SW 1271 (cell line): ENCODE measurements at places on chromosomes 13 and 19.

- DNase-seq: no peak
Measured at GRCh38 chr13:41785402-41786172, 175.3 kb downstream of the VWA8 start.

GRCh38 chr13:20127562-20128458 is 33.0 kb downstream of the GJA3 start:
- peak; percentile 44 for DNase-seq

DNA sequence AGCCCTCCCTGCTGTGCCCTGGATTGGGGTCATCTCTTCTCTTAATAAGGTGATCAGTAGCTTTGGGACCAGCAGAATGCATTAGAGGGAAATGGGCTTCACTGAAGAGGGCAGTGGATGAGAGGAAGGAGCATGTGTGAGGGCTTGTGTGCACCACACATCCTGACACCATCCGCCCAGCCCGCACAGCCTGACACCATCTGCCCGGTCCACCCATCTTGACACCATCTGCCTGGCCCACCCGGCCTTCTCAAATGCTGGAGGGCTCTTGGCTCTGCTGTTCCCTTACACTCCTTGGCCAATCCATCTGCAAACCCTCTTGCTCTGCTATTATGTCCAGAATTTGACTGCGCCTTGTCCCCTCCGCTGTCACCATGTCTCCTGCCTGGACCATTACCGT is 41.8 kb downstream of the BICRA start:
- DNase-seq: no peak

DNA sequence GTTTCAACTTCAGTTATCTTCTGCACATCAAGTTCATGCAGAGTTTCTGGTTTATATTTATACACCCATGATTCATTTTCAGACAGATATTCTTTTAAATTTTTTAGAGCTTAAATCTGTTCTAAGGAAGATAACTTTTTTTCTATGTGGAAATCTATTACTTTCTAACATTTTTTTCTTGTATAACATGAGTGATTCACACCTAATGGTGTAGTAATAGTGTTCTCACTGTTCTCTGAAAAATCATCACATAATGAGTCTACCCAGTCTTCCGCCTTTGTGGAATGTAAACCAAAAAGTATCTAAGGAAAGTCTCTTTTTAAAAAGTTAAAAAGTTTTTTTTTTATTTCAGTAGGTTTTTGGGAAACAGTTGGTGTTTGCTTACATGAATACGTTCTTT is 70.8 kb downstream of the FNDC3A start:
- DNase-seq: no peak

GRCh38 chr19:49155005-49155819 is at the start of gene HRC:
TSS of gene HRC (minus strand) at chr19:49155396. CDS start at chr19:49155237, 159 bp downstream.
- DNase-seq: no peak

DNA sequence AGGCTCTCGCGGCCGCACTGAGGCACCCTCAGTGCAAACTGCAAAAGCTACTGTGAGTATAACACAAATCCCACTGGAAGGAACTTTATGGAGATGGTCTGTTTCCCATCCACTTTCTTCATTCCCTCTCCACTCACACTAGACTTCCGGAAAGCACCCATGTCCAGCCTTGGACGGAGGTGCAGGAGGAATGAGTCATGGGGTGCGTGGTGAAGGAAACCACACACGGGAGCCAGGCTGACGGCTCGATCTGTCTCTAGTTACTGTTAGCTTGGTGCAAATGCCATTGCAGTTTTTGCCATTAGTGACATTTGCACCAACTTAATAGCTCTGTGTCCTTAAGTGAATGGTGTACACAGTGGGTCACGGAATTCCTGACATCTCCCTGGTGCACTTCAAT is 14.6 kb downstream of the NLRP8 start:
- no peak for DNase-seq

DNA sequence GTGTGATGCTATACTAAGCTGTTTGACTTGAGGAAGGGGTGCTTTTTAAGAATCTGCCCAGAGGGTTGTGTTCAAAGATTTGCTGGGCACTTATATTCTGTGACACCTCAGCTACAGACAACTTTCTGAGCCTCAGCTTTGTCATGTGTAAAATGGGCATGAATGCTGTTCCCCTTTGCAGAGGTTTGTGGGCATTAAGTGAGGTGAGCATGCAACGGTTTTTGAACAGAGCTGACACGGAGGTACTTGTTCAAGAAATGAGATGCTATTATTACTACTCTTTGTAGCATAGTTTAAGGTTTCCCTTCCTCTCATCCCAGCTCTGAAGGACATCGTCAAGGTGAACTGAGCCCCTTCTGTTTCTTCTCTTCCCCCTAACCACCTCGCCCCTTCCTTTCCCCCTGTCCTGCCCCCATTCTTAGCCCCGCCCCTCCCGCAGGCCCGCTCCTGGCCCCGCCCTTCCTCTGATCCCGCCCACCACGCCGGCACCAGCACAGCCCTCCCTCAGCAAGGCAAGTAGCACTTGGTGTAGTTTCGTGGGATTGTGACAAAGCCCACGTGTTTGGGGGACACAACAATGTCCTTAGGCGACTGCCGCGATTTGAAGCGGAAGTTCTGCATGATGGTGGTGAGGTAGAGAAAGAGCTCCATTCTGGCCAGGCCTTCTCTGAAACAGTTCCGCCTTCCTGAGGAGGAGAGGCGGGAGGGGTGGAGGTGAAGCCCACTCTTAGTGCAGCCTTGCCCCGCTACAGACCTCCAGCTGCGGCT is 26.1 kb upstream of the CYP2A7 start:
- DNase-seq: no peak

GRCh38 chr13:62524498-62524897 is 1108.8 kb upstream of the PCDH20 start:
- no peak for DNase-seq

- no peak for DNase-seq
Measured at GRCh38 chr13:106038752-106039151, 496.7 kb downstream of the EFNB2 start.

- DNase-seq: no peak
Measured at GRCh38 chr19:17358395-17358794, 18.7 kb downstream of the PLVAP start.

- DNase-seq: no peak
Measured at GRCh38 chr13:30926781-30927180, 5.7 kb upstream of the TEX26 start.

- DNase-seq: no peak
Measured at GRCh38 chr13:34523406-34523805, 418.7 kb upstream of the NBEA start.

DNA sequence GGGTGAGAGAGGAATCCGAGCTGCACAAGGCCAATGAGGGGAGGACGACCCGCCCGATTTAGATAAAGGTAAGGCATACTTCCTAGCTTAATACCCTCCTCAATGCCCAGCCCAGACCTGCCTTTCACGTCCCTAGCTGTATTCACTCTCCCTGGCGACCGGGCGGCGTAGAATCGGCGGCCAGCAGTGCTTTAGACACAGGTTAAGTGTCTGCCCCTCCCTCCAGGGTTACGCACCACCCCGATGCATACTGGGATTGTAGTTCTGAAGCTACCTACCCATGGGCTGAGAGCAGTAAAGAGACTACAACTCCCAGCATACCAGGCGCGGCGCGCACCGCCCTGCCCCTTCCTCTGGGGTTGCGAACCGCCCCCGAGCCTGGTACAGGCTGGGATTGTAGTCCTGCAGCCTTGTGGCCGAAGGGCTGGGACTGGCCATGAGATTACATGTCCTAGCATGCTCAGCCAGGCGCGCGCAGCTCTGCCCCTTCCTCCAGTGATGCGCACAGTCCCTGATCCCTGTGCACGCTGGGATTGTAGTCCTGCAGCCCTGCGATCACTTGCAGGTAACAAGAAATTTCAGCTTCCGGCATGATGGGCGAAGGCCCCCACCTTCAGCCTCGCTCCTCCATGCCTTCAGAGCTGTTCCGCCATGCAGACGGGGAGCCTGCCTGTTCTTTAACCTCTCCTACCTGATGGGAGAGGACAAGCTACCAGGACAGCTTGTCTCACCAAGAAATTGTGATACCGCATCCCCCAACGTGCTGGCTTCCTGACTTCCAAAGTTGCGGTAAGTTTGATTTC is 43.5 kb upstream of the ZNF14 start:
- peak; percentile 95 for DNase-seq

DNA sequence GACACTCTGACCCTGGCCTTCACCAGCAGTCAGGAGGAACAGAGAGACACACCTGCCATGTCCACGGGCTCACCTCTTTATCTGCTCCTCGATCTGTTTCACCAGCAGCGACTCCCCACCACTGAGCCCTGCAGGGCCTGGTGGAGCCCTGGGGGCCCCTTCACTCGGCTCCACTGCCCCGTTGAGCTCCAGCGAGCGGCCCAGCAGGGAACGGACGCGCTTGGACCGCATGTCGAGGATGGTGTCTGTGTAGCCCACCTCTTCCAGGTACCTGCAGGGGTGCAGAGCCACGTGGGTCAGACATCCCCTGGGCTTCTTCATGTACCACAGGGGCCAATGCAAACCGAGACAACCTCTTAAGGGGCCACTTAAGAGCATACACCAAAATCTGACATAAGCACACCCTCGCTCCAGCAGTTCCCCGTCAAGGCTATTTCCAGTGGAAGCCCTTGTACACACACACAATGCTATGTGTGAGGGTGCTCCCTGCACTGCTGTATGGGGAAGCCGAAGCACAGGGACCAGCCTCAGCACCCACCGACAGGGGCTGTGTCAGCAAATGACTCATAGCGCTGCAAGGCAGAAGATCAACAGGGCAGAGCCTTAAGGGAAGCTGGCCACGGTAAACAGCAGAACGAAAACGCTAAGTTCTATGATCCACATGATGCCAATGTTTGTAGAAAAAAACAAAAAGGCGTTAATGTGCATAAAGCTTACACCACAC is 12.7 kb upstream of the FKRP start:
- DNase-seq: no peak

DNA sequence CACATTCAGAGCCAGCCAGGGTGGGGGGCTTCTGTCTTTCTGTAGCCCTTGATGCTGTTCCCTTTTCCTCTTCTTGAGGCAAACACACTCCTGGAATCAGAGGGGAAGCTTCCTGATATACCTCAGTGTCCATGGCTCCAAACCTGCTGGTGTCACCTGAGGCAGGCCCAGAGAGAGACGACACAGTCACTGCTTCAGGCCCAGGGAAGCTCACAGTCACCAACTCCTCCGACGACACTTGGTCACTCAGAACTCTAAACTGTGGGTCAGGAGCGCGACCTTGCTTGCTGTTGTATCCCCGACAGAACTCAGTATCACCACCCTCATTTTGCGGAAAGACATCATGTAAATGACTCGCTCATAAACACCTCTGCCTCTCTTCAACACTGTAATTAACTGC is 1.1 kb downstream of the ATP13A1 start:
- no peak for DNase-seq

DNA sequence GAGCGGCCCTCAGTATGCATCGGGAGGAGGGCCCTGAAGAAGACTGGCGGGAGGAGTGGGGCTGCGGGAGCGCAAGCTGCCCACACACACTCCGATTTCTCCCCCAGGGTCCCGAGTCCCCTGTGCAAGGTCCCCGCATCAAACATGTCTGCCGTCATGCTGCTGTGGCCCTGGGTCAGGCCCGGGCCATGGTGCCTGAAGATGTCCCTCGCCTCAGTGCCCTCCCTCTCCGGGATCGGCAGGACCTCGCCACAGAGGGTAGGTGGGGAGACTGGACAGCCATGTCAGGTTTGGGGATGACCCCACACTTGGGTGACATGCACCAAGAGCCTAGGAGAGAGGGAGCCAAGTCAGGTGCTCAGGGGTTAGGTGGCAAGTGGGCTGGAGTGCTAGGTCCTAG is 4.7 kb downstream of the KMT2B start:
- DNase-seq: no peak

DNA sequence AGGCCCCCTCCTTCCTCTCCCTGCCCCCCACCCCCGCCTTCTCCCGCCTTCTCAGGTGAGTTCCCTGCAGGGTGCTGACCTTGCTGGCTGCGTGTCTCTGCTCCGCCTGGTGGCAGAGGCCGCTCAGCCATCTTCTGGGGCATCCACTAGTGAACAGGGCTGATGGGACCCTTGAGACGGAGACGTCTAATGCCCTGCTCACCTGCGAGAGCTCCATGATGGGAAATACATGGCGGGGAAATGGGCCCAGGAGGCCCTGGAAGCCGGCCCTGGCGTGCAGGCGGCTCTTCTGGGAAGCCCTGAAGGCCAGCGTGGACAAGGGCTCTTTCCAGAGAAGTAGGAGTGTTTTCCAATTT is 15.2 kb upstream of the F7 start:
- DNase-seq: no peak

DNA sequence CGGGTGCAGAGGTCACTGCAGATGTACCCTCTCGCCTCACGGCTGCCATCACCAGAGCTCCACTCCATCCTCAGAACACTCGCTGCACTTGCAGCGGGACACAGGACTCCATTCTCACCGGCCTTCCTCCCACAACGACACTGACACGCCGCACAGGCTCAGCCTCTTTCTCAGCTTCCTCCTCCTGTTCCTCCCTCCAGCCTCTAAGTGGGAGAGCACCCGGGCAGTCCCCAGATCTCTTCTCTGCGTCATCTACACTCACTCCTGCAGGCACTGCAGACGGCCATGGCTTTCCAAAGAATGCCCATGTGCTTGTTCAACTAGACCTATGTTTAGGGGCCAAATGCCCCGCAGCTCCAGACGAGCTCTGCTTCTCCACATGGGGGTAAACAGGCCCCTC is 14.3 kb upstream of the FKRP start:
- no peak for DNase-seq

GRCh38 chr19:36460046-36460445 is 29.3 kb downstream of the ZNF566 start:
- DNase-seq: no peak

DNA sequence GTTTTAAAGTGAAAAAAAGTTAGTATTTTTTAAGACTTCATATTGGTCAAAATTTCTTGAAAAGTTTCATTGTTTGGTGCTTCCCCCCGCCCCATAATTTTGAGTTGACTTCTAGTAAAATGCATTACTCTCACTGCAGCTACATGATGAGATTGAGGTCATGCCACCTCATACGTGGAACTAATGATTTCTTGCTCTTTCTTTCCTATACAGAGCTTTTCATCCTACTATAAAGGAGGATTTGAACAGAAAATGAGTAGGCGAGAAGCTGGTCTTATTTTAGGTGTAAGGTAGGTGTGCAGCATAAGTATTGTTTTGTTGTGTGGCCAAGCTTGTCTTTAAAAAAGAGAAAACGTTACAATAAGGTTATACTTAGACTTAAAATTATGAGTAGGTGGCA is 55.0 kb downstream of the DNAJC15 start:
- DNase-seq: no peak

- DNase-seq: no peak
Measured at GRCh38 chr13:94854688-94855087, 142.3 kb upstream of the SOX21 start.

- DNase-seq: peak; percentile 72
Measured at GRCh38 chr19:49224879-49225278, 67.3 kb downstream of the TRPM4 start.

GRCh38 chr19:35000647-35001501 is 751 bp downstream of the GRAMD1A start:
- no peak for DNase-seq

DNA sequence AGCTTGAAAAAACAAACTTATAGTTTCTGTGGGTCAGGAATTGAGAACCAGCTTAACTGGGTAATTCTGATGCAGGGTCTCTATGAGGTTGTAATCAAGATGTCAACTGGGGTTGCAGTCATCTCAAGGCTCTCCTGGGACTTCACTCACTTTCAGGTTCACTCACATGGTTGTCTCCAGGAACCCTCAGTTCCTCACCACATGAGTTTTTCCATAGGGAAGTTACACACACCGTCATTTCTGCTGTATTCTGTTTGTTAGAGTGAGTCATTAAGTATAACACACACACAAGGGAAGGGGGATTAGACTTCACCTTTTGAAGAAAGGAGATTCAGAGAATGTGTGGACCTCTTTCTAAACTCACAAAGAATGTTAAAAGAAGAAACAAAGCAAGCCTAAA is 34.9 kb upstream of the MLNR start:
- no peak for DNase-seq

- DNase-seq: no peak
Measured at GRCh38 chr19:49200238-49200862, 42.8 kb downstream of the TRPM4 start.
